ENCODE measurements at places on chromosomes 4 and X. TPM values are rescaled to one million over a fixed set of nuclear protein-coding genes. Genes with fewer than 3 reads are reported as not detected.

GRCh38 chr4:53885668-53886067, 178.7 kb downstream of the CHIC2 start:
- H3K4me3 ChIP-seq = no peak overlapping the region
- no peaks in the 10 kb centered on the region for H3K4me1 ChIP-seq
- H3K27me3 ChIP-seq = no peaks in the 10 kb centered on the region
- no peaks in the 10 kb centered on the region for H3K36me3 ChIP-seq
- no peak for DNase-seq

GRCh38 chrX:27863809-27864208, 56.0 kb downstream of the MAGEB10 start:
- peak; percentile 24 for DNase-seq
- H3K4me1 ChIP-seq = no peaks in the 10 kb centered on the region
- no peak overlapping the region for H3K27ac ChIP-seq

DNA sequence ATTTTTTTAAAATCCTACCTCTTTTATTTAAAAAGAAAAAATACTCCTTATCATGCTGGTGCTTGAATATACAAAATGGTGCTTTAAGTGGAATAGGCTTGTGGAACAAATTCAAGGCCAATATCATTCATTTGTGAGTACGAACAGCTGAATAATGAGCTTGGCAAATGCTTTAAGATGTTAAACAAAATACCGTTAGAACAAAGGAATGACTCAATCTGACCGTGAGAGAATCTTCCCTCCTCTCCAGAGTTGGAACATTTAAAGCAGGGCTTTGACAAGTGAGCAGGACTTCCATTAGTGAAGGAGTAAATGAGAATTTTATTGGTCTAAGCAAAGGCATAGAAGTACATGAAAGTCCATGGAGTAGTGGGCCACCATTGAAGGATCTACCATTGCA, 74.5 kb downstream of the DCLK2 start:
- no peak overlapping the region for H3K4me3 ChIP-seq
- peaks cover 7% of the 10 kb centered on the region for H3K4me1 ChIP-seq
- peaks cover 2% of the 10 kb centered on the region for H3K27me3 ChIP-seq
- no peak for DNase-seq
- H3K27ac ChIP-seq = no peak overlapping the region
- no peaks in the 10 kb centered on the region for H3K36me3 ChIP-seq

DNA sequence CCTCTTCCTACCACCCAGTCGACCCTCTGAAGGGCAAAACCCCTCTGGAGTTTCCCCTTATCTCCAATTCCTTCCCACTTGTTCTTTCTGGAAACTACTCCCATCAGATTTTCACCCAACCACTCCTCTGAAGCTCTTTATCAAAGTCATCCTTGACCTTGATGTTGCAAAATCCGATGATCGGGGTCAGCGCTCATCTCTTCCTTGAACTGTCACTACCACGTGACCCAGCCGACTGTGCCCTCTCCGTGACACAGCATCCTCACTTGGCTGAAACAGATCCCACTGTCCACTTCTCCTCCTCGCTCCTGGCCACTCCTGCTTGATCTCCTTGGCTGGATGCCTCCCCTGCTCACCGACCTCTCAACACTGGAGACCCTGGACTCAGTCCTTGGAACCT, 1.1 kb downstream of the CFAP99 start:
- DNase-seq = no peak
- H3K36me3 ChIP-seq = peaks cover 6% of the 10 kb centered on the region
- H3K4me3 ChIP-seq = peak overlapping the region; percentile 85
- peaks cover 32% of the 10 kb centered on the region for H3K27me3 ChIP-seq
- no peak overlapping the region for H3K27ac ChIP-seq

DNA sequence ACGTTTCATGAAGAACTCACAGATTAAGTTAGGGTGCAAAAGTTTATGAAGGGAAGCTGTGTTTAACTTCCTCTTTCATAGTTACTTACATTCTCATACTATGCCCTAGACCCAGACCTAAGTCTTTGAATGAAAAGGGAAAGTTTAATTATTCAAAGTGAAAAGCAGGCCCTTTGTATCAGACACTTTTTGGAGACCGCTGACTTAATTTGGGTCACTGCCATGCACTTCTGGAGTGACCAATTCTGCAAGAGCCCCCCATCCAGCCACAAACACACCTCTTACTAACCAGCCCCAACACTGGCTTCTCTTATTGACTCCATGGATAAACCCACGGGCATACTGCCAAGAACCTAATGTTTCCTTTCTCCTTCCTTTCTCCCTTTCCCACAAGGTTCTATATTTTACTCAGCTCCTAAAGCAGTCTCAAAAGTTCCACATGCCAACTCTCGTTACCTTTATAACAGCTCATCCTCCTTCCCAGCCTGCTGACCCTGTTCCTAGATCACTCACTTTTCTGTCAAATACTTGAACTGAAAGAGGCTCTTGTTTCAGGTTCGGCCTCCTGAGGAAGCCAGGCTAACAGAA, 34.5 kb downstream of the ABCE1 start:
- DNase-seq = no peak
- no peak overlapping the region for H3K27ac ChIP-seq

GRCh38 chrX:99973572-99974226, 436.4 kb downstream of the PCDH19 start:
- H3K4me3 ChIP-seq = no peak overlapping the region
- H3K4me1 ChIP-seq = no peaks in the 10 kb centered on the region
- no peak overlapping the region for H3K27ac ChIP-seq
- DNase-seq = no peak
- no peaks in the 10 kb centered on the region for H3K36me3 ChIP-seq
- no peaks in the 10 kb centered on the region for H3K27me3 ChIP-seq

GRCh38 chr4:2243681-2244380, 1.9 kb upstream of the HAUS3 start:
- no peaks in the 10 kb centered on the region for H3K27me3 ChIP-seq
- H3K27ac ChIP-seq = peak overlapping the region; percentile 5
- peaks cover 18% of the 10 kb centered on the region for H3K4me1 ChIP-seq
- no peaks in the 10 kb centered on the region for H3K36me3 ChIP-seq

DNA sequence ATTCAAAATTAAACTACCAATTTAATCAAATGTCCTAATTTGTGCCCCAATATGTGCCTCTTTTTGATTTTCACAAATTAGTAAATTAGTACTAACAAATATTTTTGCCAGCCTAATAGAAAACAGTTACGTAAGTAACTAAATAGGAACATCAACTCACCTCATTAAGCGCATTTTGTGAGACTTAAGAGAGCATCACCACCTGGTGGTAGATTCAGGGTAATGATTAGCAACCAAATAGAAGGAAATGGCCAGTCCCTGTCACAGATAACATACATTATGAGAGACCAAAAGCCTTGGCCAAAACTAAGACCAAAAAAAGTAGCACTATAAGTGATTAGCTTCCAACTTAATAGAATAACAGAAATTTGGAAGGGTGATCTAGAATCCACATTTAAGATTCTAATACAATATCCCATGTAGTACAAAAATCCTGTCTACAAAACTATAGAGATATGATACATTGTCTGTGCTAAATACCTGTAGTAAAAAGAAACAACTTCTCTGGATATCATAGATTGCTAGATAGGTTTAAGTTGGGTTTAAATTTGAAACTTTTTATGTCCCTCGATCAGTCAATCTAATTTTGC, 46.7 kb downstream of the C4orf46 start:
- H3K4me1 ChIP-seq = no peaks in the 10 kb centered on the region
- no peak overlapping the region for H3K4me3 ChIP-seq
- peaks cover 2% of the 10 kb centered on the region for H3K27me3 ChIP-seq
- H3K36me3 ChIP-seq = no peaks in the 10 kb centered on the region

DNA sequence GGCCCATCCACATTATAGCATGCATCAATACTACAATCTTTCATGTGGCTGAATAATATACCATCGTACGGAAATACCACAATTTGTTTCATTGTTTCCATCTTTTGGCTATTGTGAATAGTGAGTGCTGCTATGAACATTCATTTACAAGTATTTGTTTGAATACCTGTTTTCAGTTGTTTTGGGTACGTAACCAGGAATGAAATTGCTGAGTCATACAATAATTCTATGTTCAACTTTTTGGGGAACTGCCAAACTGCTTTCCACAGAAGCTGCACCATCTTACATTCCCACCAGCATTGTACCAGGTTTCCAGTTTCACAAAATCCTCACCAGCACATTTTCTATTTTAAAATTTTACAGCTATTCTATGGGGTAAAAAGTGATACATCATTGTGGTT, 28.5 kb upstream of the MANBA start:
- no peaks in the 10 kb centered on the region for H3K4me1 ChIP-seq
- no peak for DNase-seq
- H3K36me3 ChIP-seq = no peaks in the 10 kb centered on the region

GRCh38 chr4:173859091-173859713, 329.2 kb upstream of the HAND2 start:
- H3K4me3 ChIP-seq = no peak overlapping the region
- H3K36me3 ChIP-seq = no peaks in the 10 kb centered on the region
- no peaks in the 10 kb centered on the region for H3K4me1 ChIP-seq

GRCh38 chr4:52948057-52948423, 85.9 kb downstream of the RASL11B start:
- peak; percentile 32 for DNase-seq
- H3K4me1 ChIP-seq = peaks cover 32% of the 10 kb centered on the region
- no peaks in the 10 kb centered on the region for H3K27me3 ChIP-seq
- H3K4me3 ChIP-seq = peak overlapping the region; percentile 47

- H3K36me3 ChIP-seq = no peaks in the 10 kb centered on the region
- no peak overlapping the region for H3K27ac ChIP-seq
- no peak for DNase-seq
Measured at GRCh38 chrX:55731826-55732225, 14.3 kb downstream of the RRAGB start.

DNA sequence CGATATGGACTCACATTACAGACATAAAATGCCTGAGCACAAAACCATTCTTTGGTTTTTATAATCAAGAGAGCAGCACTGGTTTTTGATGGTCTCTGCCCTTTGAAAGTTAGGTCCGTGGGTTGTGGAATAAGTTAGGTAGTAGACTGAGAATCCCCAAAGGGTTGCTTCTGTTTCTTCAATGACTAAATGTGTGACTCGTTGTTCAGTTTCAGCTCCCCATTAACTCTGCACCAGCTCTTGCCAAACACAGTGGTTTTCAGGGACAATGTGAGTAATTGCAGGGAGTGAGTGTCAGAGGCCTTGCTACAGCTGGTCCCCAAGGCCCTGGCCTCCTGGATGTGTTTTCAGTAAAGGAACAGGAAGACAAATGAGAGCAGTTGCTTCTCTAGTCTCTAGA, 24.8 kb downstream of the SMIM20 start:
- H3K36me3 ChIP-seq = peaks cover 9% of the 10 kb centered on the region
- peak overlapping the region; percentile 62 for H3K27ac ChIP-seq
- DNase-seq = peak; percentile 29
- H3K4me3 ChIP-seq = peak overlapping the region; percentile 27
- peaks cover 2% of the 10 kb centered on the region for H3K27me3 ChIP-seq
- peaks cover 10% of the 10 kb centered on the region for H3K4me1 ChIP-seq

- DNase-seq = no peak
- H3K4me3 ChIP-seq = no peak overlapping the region
- peaks cover 16% of the 10 kb centered on the region for H3K4me1 ChIP-seq
- no peak overlapping the region for H3K27ac ChIP-seq
Measured at GRCh38 chr4:54315561-54316538, 86.8 kb downstream of the PDGFRA start.

DNA sequence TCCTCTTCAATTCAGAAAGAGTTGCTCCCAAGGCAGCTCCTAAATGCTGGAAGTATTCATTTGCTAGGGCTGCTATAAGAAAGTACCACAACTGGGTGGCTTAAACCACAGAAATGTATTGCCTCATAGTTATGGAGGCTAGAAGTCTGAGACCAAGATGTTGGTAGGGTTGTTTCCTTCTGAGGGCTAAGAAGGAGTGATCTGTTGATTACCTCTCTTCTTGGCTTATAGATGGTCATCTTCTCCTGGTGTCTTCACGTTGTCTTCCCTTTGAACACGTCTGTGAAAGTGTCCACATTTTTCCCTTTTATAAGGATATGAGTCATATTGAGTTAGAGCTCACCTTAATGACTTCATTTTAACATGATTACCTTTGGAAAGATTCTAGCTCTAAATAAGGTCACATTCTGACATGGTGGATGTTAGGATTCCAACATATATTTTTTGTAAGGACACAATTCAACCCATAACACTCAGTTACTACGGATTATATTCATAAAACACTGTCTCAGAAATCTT, 266.3 kb downstream of the SPATA18 start:
- no peak for DNase-seq
- peaks cover 2% of the 10 kb centered on the region for H3K27me3 ChIP-seq
- H3K27ac ChIP-seq = no peak overlapping the region
- peaks cover 4% of the 10 kb centered on the region for H3K36me3 ChIP-seq

DNA sequence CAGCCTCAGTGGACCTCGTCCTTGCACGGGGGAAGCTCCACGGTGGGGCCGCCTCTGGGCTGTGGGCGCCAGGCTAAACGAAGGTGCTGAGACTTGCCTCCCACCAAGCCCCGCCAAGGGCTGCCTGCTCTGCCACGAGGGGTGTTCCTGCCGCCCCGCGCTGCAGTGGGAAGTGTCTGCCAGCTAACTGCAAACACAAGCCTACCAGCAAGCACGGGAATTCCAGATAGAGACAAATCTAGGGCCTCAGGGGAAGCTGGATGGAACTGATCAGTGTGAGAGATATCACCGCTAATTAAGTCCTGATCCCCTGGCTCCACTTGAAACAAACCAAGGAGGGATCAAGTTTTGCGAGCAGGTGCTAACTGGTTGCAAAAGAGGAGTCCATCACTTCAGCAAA, 181.6 kb upstream of the LEF1 start:
- no peak for DNase-seq
- H3K27me3 ChIP-seq = no peaks in the 10 kb centered on the region
- H3K36me3 ChIP-seq = no peaks in the 10 kb centered on the region
- H3K4me1 ChIP-seq = peaks cover 10% of the 10 kb centered on the region
- H3K4me3 ChIP-seq = no peak overlapping the region

GRCh38 chrX:132861076-132861475, 97.4 kb downstream of the HS6ST2 start:
- no peak for DNase-seq
- H3K27me3 ChIP-seq = peaks cover 1% of the 10 kb centered on the region
- no peak overlapping the region for H3K27ac ChIP-seq
- peaks cover 6% of the 10 kb centered on the region for H3K36me3 ChIP-seq
- H3K4me1 ChIP-seq = no peaks in the 10 kb centered on the region

DNA sequence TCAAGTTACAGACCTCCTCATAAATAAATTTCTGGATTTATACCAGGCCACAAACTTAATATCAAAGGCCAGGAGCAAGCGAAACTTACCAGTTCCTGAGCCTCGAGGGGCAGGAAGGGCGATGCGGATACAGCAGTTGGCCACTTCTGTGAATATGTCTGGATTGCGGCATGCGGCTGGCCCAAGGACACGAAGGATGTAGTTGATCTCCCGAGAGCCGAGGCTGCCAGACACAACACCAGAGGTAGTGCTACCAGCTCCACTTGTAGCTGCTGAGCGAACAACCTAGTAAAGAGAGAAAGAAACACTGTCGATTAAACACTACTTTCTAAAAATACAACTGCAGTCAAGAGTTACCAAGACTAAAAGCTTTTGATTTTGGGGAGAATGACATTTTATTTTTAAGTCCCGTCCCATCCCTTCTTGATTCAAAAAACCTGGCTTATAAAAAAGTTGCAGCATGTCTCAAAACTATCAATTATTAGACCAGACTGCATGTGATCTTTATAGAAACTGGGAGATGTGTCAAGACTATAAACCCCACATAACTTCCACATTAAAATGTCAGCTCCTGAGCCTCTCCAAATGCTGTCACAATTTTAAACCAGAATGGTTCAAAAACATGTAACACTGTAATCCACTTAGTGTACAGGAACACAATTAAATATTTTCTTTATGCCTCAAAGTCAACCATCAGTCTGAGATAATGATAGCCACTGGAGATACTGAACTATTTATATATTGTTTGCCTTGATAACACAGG, 105.6 kb downstream of the HUWE1 start:
- no peak for DNase-seq
- H3K4me1 ChIP-seq = no peaks in the 10 kb centered on the region
- no peak overlapping the region for H3K4me3 ChIP-seq
- H3K27me3 ChIP-seq = peaks cover 3% of the 10 kb centered on the region
- H3K27ac ChIP-seq = peak overlapping the region; percentile 55

PCDH19 gene
- total RNA-seq = 4.1 TPM

PPBP gene
- total RNA-seq = not detected

MAGEA9B gene
- not detected for total RNA-seq

MYOZ2 gene
- total RNA-seq = not detected
